ENCODE measurements at places on chromosomes 13 and 19.

GRCh38 chr19:48806518-48806817, 4.4 kb downstream of the BCAT2 start:
- H3K27me3 ChIP-seq, result no peaks in the 10 kb centered on the region
- H3K4me1 ChIP-seq, result peaks cover 19% of the 10 kb centered on the region
- H3K36me3 ChIP-seq, result peaks cover 12% of the 10 kb centered on the region
- H3K27ac ChIP-seq, result no peak overlapping the region
- DNase-seq, result no peak
- H3K4me3 ChIP-seq, result no peak overlapping the region

GRCh38 chr13:83878691-83879430, 3.4 kb downstream of the SLITRK1 start:
- H3K4me1 ChIP-seq, result peaks cover 34% of the 10 kb centered on the region
- peaks cover 58% of the 10 kb centered on the region for H3K27me3 ChIP-seq
- no peaks in the 10 kb centered on the region for H3K36me3 ChIP-seq
- H3K4me3 ChIP-seq, result peak overlapping the region; percentile 24
- no peak for DNase-seq
- no peak overlapping the region for H3K27ac ChIP-seq

DNA sequence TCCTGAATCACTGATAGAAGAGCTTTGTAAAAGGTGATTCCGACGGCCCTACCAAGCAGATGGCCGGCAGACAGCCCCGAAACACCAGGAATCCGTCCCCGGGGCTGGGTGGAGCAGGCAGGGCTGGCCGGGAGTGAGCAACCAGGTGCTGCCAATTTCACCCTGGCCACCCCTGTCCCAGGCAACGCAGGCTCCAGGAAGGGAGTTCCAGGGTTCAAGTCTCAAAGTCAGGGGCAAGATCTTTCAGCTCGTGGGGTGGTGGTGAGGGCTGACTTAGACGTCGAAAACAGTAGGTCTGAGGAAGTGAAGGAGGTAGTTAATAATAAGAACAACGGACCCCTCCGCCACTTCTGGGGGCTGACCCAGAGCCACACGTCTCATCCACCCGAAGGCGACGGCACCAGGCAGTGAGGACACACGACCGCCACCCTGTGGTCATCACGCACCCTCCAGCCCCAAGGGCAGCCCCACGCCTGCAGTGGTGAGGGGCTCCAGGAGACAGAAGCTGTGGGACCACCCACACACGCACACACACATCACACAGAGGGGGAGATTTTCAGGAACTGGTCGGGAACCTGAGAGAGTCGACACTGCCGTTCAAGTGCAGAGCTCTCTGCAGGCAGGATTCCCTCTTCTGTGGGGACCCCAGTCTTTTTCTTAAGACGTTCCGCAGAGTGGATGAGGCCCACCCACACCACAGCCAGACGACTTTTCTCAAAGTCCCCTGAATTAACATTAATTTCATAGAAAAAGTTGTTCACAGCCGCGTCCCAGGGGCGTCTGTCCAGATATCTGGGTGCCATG, 67.2 kb downstream of the SPACA7 start:
- H3K27me3 ChIP-seq, result peaks cover 64% of the 10 kb centered on the region
- no peak overlapping the region for H3K4me3 ChIP-seq
- peaks cover 4% of the 10 kb centered on the region for H3K4me1 ChIP-seq
- no peak overlapping the region for H3K27ac ChIP-seq
- no peaks in the 10 kb centered on the region for H3K36me3 ChIP-seq

DNA sequence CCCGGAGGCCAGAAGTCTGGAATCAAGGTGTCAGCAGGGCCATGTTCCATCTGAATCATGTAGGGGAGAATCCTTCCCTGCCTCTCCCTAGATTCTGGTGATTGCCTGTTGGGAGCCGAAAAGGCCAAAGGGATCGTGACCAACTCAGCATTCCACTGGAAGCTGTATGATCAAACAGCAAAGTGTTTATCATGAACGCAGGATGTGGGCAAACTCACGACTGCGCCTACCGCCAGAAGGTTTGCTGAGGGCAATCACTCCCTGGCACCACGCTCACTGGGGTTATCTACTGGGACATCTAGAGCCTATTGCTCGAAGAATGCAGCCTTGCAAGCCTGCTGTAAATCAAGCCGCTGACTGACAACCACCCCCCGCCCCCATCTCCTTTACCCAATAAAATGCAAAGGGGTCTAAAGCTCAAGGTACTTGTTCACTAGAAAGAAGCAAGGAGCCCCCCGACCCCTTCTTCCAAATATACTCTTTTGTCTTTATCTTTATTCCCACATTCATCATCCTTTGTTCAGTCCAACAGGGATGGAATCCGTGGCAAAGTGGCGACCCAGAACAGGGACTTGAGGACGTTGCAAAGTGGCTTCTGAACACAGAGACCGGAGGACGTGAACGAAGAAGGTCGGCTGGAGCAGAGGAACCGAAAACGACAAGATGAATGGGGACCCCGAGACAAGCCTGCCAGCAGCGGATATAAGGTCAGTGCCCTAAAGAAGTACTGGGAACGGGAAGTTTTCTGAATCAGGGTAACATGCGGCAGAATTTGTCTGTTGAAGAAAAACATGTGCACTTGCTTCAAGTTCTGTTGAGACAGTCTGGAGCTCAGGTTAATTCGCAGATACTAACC, 16.8 kb downstream of the CLEC4M start:
- H3K27me3 ChIP-seq, result peaks cover 20% of the 10 kb centered on the region
- H3K4me1 ChIP-seq, result peaks cover 4% of the 10 kb centered on the region
- DNase-seq, result no peak
- H3K4me3 ChIP-seq, result no peak overlapping the region
- H3K27ac ChIP-seq, result no peak overlapping the region

- no peak overlapping the region for H3K27ac ChIP-seq
- no peak overlapping the region for H3K4me3 ChIP-seq
- DNase-seq, result no peak
- no peaks in the 10 kb centered on the region for H3K4me1 ChIP-seq
These were observed 1284.5 kb downstream of the SLITRK1 start for GRCh38 chr13:82597747-82598146.

GRCh38 chr13:111508902-111509509, 188.6 kb downstream of the TEX29 start:
- peaks cover 5% of the 10 kb centered on the region for H3K4me1 ChIP-seq
- H3K27ac ChIP-seq, result no peak overlapping the region
- H3K4me3 ChIP-seq, result no peak overlapping the region
- peak; percentile 41 for DNase-seq
- H3K36me3 ChIP-seq, result no peaks in the 10 kb centered on the region
- H3K27me3 ChIP-seq, result peaks cover 28% of the 10 kb centered on the region

DNA sequence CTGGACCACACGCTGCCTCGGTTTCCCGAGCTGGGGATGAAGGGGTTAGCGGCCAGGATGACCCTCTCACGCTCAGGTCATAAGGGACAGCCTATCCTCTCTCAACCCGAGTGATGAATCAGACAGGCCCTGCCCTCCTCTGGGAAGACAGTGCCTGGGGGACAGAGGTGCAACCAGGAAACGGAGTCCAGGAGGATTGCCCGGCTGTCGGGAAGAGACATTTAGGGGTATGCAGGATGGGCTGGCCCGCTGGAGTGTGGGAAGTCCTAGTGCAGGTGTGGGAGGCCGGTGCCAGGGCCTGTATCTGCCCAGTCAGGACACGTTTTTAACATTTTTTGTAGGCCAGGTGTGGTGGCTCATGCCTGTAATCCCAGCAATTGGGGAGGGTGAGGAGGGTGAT, 8.3 kb downstream of the LSM7 start:
- no peaks in the 10 kb centered on the region for H3K27me3 ChIP-seq
- no peak for DNase-seq
- no peak overlapping the region for H3K4me3 ChIP-seq
- H3K36me3 ChIP-seq, result peaks cover 38% of the 10 kb centered on the region
- H3K4me1 ChIP-seq, result no peaks in the 10 kb centered on the region

DNA sequence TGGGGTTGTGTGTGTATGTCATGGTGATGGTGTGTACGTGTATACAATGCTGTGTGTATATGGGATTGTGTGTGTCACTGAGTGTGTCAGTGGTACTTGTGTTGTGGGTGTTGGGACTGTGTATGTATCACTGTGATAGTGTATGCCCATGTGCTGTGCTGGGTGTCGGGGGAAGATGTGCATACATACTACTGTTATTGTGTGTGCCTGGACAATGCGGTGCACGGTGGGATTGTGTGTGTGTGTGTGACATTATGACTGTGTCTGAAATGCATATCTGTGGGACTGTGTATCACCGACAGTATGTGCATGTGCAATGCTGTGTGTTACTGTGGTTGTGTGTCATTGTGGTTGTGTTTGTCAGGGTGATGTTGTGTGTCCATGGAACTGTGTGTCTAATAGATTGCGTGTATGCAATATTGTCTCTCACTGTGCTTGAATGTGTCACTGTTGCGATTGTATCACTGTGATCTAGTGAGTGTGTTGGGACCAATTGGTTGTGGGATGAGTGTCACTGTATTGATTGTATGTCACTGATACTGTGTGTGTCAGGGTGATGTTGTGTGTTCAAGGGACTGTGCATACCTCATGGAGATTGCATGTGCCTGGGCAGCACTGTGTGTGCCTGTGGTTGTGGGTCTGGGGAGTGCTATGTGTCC, 11.0 kb upstream of the BBC3 start:
- H3K27ac ChIP-seq, result no peak overlapping the region
- H3K36me3 ChIP-seq, result no peaks in the 10 kb centered on the region
- no peak overlapping the region for H3K4me3 ChIP-seq
- H3K4me1 ChIP-seq, result peaks cover 46% of the 10 kb centered on the region
